ENCODE measurements at places on chromosomes 4 and X. TPM values are rescaled to one million over a fixed set of nuclear protein-coding genes. Genes with fewer than 3 reads are reported as not detected.

The DRD5 gene
- total RNA-seq: not detected

The FAM114A1 gene
- total RNA-seq: 127 TPM

The MAGEA11 gene
- total RNA-seq: not detected

The RBM47 gene
- total RNA-seq: 126 TPM

The FAM9C gene
- total RNA-seq: not detected

The HSFX3 gene
- total RNA-seq: not detected

The F8A1 gene
- total RNA-seq: 7.7 TPM

Measured in hepatocyte (in vitro differentiated cells).